ENCODE measurements at places on chromosomes 4 and X. TPM values are rescaled to one million over a fixed set of nuclear protein-coding genes. Genes with fewer than 3 reads are reported as not detected.

- no peak for DNase-seq
These were observed 214.9 kb downstream of the SPANXN4 start for GRCh38 chrX:143240658-143241057.

SLC4A4 gene
- total RNA-seq: 0.16 TPM

PNMA6F gene
- total RNA-seq: not detected

- no peak for DNase-seq
These were observed 119.6 kb upstream of the PPP2R3B start for GRCh38 chrX:506341-506740.

DNA sequence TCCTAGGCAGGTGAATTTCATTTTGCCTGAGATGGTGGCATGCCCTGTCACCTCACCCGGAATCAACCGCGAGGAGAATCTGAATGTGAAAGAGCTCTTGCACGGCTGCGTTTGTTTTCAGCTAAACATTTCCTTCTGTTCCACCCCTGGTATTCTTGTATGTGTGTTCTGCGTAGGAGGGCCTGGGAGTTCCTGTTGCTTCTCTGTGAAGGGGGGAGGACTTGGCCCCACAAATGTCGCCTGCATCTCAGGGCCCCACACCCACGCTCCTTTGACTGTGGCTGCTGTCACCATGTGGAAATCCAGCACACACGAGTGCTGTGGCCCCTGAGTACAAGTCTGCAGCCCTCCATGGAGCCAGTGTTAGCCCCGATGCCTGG is 45.8 kb upstream of the CLCN4 start:
- DNase-seq: no peak

CXCL11 gene
- 0.26 TPM for total RNA-seq

DNA sequence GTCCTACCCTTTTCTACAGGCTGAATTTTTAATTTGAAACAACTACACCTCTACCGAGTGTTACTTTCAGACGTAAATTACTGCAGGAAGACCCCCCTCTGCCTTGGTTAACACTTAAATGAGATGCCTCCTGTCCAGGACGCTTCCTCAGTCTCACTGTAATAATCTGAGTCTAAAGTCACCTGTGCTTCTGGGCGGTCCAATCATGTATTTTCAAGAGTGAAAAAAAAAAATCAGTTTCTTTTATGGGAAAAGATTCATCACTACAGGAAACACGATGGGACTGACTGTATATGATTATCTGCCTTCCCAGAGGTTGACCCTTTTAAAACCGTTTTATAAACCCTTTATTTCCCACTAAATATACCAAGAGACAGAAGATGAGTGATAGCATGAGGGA is 776 bp downstream of the RBM47 start:
- DNase-seq: no peak

GRCh38 chr4:108240366-108240765 is 71.6 kb upstream of the LEF1 start:
- DNase-seq: no peak

ABLIM2 gene
- total RNA-seq: 0.29 TPM

- no peak for DNase-seq
These were observed 13.7 kb upstream of the WDR1 start for GRCh38 chr4:10130178-10130888.

MSL3 gene
- 14.7 TPM for total RNA-seq

- DNase-seq: no peak
These were observed 140.1 kb downstream of the EDA2R start for GRCh38 chrX:66498672-66499296.

- DNase-seq: no peak
These were observed 72.2 kb downstream of the GPR143 start for GRCh38 chrX:9693307-9694001.

RAB9B gene
- 1.4 TPM for total RNA-seq

UXT gene
- 164 TPM for total RNA-seq

POF1B gene
- 0.21 TPM for total RNA-seq

- no peak for DNase-seq
These were observed 6.7 kb downstream of the TBL1X start for GRCh38 chrX:9471571-9471985.

ZMAT1 gene
- 0.61 TPM for total RNA-seq

GRCh38 chr4:80179637-80180161 is 17.6 kb upstream of the PRDM8 start:
- DNase-seq: no peak

AFM gene
- total RNA-seq: not detected

DNA sequence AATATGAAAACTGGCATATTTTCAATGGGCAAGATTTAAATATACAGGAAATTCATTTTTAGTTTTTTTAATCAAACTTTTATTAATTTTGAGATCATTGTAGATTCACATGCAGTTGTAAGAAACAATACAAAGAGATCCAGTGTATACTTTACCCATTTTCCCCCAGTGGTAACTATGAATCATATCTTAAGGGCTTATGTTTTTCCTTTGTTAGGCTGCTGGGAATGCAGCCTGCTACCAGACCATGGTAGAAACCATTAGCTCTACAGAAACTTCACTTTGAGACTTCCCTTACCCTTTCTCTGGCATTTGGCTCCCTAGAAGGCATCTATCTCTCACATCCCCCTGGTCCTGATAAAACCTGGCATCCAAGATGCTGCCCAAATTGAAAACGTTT is 147.6 kb upstream of the EOLA2 start:
- DNase-seq: no peak

DNA sequence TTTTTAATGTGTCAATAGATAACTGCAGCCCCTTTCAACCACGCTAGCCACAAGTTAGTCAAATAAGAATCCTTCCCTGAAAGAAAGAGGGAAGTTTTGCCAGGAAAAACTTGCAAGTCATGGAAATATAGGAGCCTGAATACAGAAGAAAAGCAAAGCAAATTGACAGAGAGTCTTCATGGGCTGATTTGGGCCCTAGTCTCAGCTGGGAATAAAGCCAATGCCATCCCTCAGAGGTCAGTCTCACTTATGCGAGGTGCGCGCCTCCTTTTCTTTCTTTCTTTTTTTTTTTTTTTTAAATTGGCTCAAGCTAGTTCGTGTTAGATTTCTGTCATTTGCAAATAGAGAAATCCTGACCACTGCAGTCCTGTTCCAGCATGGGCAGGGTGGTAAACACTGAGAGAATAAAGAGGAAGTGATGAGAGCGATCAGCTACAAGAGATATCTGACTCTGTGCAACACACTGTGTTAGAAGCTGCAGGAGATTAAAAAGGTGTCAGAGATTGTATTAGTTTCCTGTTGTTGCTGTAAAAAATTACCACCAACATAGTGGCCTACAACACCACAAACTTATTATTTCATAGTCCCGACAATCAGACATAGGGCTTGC is 299.7 kb downstream of the LDB2 start:
- DNase-seq: no peak

GRCh38 chr4:4361883-4362282 is 25.0 kb upstream of the NSG1 start:
- DNase-seq: no peak

DNA sequence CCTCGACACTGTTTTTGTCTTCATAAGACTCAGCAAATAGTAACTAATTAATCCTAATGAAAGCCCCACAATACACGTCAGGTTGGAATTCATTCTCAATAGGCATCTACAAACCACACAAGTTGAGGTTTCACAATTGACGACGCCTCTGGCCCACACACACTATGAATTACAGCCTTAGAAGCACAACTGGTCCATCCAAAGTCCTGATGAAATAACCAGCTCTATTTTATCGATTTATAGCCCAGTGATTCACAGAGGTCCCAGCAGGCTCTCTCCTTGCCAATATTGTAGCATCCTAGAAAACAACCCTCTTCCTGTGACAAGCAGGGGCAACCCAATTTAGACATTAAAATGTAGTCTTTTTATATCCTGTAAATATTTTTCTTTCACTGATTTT is 112.1 kb downstream of the NR3C2 start:
- no peak for DNase-seq

ASB12 gene
- total RNA-seq: not detected

DCLK2 gene
- 0.59 TPM for total RNA-seq

- no peak for DNase-seq
These were observed 104.6 kb upstream of the ETNPPL start for GRCh38 chr4:108867476-108867875.

PPAT gene
- 30.6 TPM for total RNA-seq

RNF150 gene
- total RNA-seq: 16.3 TPM

DNA sequence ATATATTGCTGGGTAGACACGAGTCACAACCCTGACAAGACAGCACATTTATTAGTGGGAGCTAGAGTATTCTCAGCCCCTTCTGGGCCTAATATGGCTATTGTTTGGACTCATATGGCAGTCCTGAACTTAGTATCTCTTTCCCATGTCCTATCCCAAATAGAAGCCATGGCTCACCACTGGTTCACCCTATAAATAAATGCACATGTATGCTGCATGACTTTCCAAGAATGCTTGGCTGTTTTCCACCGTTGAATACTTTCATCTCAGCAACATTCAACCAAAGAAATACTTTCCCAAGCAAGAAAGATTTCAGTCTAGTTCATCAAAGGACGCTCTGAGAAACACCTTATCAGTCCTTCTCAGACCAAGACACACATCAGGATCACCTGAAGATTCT is 36.7 kb downstream of the SMPX start:
- no peak for DNase-seq

DNA sequence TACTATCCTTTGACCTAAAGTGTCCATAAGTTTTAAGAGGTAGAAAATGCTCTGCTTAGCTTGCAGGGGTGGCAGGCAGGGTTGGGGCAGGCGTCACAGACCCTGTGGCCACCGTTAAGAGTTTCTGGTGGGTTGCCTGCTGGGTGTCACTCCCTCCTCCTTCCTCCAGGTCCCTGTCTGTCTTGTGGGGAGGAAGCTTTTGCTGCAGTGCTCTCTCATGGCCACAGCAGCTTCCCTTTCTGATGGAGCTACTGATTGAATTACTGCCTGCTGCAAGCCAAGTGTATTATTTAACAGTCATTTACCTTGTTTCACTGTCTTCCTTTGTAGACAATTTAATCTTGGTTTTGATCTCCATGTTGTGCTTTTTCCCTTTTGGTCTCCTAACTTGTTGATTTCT is 384.6 kb downstream of the IDS start:
- no peak for DNase-seq

PNMA3 gene
- 0.98 TPM for total RNA-seq

RASGEF1B gene
- total RNA-seq: not detected

GAGE10 gene
- not detected for total RNA-seq

- no peak for DNase-seq
These were observed 54.7 kb downstream of the MFAP3L start for GRCh38 chr4:169971456-169972015.

DNA sequence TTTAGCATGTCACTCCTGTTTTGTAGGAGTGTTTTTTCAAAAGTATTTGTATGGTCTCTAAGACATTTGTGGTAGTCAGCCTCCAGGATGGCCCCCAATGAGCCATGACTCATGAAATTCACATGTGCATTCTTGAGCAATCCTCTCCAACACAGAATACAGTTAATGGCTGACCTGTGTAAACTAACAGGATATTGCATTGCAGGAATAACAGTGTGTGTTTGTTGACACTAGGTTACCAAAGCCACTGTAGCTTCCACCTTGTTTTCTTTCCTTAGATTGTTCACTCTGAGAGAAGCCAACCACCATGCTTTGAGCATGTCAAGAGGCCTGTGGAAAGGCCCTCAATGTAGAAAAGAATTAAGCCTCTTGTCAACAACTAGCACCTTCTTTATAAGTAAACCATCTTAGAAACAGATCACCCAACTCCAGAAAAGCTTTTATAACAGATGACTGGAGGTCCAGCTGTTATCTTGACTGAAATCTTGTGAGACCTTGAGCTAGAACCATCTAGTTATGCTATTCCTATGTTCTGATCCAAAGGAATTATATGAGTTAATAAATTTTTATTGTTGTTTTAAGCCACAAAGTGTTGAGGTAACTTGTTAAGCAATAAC is 28.5 kb downstream of the TBCK start:
- DNase-seq: peak; percentile 25

Measured in SK-MEL-5 (cell line).